NCI-H226 (cell line): ENCODE measurements at places on chromosomes 7 and 10.

GRCh38 chr10:23315966-23316365, 28.6 kb downstream of the C10orf67 start:
- no peak for DNase-seq

DNA sequence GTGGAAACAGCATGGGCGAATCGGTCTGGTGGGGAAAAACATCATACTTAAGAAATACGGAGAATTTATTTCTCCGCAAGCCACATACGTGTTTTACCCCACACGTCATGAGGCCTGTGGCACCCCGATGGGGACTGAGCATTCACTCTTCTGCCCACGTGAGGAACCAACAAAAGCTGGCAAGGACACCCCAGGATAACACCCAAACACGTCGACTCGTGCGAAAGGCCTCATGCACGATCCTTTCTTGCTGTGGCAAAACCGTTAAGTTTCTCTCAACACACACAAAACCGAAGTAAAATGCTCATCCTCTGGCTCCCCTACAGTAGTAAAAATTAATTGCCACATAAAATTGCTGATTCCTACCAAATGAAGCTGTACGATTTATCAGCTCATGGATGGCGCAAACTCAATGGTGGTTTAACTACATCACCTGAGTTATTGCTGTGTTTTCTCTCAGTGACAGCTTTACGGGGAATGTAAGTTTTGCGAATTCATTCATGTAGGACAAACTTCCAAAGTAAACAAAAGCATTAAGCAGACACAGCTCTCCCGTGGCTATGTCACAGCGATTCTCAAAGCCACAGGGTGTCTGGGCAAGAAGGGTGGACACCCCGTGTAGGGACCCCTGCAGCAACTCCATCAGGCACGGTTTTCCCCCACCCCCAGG, 97.0 kb downstream of the CTBP2 start:
- DNase-seq: no peak

- DNase-seq: no peak
These were observed 32.0 kb downstream of the TBATA start for GRCh38 chr10:70753026-70753663.

- DNase-seq: no peak
These were observed 75.9 kb downstream of the HIBADH start for GRCh38 chr7:27586825-27587224.

GRCh38 chr7:4766666-4767519, 8.5 kb upstream of the AP5Z1 start:
- DNase-seq: no peak
